ENCODE measurements at places on chromosomes 7 and 10. TPM values are rescaled to one million over a fixed set of nuclear protein-coding genes. Genes with fewer than 3 reads are reported as not detected.

GRCh38 chr10:102616066-102616770, 28.1 kb upstream of the TRIM8 start:
- no peak for DNase-seq

GRCh38 chr10:103637011-103637410, 143.5 kb downstream of the NEURL1 start:
- DNase-seq, result no peak

DNA sequence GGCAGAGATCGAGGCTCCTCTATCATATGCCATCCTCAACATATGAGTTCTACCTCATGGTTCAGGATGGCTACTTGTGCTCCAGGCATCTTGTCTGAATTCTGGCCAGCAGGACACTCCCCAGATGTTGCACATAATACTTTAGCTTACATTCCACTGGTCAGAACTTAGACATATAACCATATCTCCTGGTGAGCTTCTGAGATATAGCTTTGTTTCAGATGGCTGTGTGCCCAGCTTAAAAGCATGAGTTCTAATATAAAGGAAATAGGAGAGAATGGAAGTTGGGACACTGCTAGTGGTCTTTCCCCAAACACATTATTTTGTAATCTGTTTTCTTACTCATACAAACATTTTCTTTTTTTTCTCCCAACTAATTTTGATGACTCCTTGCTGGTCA, 50.8 kb upstream of the IFRD1 start:
- DNase-seq, result no peak

- DNase-seq, result no peak
These were observed 158.0 kb downstream of the KCNMA1 start for GRCh38 chr10:77479586-77479985.

GRCh38 chr10:88642963-88643362, 21.3 kb upstream of the LIPF start:
- DNase-seq, result no peak

HHEX gene
- 3.0 TPM for total RNA-seq

DNA sequence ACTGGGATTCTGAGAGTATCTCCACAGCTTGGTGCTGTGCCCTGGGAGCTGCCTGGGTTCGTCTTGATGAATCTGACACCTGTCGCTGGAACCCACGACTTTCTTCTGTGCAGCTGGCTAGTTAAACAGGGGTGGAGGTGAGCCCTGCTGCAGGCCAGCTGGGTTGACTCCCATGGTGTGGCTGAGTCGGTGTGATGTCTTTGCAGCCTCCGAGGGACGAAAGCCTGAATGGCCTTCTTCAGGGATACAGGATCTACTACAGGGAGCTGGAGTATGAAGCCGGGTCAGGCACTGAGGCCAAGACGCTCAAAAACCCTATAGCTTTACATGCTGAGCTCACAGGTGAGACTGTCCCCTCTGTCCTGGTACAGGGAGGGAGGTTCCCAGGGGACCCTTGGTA, 508.1 kb upstream of the FOXK1 start:
- no peak for DNase-seq

TRPV5 gene
- not detected for total RNA-seq

TECPR1 gene
- 62.7 TPM for total RNA-seq

- no peak for DNase-seq
These were observed 25.8 kb upstream of the EGFR start for GRCh38 chr7:54992871-54993475.
